Activated CD8-positive, alpha-beta T cell treated with anti-CD3 and anti-CD28 coated beads for 36 hours (primary cell): ENCODE measurements at places on chromosomes 12 and 14.

DNA sequence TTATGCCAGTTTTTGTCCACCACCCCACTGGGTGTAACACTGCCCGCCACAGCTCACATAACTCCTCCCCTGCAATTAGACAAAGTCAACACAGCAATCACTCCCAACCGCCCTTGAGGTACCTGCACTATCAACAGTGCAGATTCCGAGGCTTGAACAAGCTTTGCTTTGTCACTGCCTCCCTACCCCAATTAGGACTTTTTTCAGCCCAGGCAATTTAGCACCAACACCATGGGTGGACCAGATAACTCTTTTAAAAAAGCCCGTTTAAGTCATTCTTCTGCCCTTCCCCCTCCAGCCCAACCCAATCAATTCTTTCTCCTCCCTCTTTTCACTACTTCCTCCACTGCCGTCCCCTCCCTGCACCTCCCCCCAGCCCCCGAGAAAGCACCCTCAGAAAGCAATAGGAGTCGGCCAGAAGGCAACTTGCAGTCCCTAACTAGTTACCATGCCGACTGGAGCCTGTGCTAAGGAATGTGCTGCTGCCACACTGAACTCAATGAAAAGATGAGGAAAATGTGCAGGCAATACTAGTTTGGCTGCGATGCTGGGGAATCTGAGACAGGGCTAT is 45.7 kb upstream of the OTX2 start:
- DNase-seq: no peak

- no peak for DNase-seq
These were observed 3.8 kb downstream of the KRT73 start for GRCh38 chr12:52614381-52615207.

GRCh38 chr12:27779416-27779919 is 565 bp upstream of the KLHL42 start:
- DNase-seq: peak; percentile 35

DNA sequence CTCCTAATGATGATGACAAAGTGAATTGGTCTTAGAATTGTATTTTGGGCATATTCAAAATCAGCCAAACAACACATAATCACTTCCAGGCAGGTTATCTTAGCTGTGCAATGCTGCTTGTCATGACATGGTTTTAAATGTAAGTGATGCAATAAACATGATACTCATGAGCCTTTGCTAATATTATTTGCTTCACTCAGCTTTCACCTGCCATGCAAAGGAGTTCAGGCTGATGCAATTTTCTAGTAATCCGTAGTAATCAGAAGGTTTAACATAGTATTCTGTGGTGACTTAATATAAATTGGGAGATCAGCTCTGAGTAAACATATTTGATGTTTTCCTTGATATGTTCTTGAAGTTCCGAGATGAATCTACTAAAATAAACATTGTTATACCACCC is 29.1 kb downstream of the TMEM260 start:
- DNase-seq: no peak

GRCh38 chr12:128338386-128339125 is 71.6 kb downstream of the TMEM132C start:
- no peak for DNase-seq

GRCh38 chr12:8549381-8549780 is 8.7 kb upstream of the CLEC4E start:
- no peak for DNase-seq
